ENCODE measurements at places on chromosomes 12 and 14.
A peak's percentile ranks its signal among the peaks of the same experiment; 100 is the strongest.

DNA sequence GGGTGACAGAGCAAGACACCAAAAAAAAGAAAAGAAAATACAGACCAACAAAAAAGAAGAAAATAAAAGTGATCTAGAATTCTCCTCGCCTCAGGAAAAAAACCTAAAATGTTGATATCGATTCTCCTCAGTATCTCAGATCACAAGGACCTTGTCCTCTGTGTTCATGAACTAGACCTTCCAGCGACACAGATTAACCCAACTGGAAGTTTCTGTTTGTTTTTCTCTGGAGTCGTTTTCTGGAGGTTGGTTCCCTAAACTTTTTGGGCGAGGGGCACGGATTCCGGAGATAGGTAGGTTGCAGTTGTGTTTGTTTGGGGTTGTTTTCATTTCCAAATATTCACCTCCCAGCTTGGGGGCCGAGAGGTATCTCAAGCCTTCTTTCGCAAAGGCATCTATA, 559 bp upstream of the RFC5 start:
- no peaks in the 10 kb centered on the region for H3K36me3 ChIP-seq
- H3K4me3 ChIP-seq, result no peak overlapping the region
- no peaks in the 10 kb centered on the region for H3K27me3 ChIP-seq

DNA sequence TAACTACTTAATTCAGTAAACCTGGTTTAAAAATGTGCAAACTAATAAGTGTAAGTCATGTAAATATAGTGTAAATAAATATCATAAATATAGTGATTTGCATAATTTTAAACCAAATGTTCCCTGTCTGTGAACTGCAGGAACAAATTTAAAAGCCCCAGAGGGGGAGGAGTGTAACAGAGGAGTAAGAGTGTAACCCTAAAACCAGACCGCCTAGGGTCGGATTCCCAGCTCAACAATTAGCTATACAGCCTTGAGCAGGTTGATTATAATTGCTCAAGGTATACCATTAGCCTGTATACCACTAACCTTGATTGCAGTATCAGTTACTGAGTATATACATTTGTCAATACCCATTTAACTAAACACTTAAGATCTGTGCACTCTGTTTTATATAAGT, 218.4 kb downstream of the ADAMTS20 start:
- DNase-seq, result no peak
- H3K27me3 ChIP-seq, result no peaks in the 10 kb centered on the region
- H3K4me1 ChIP-seq, result peaks cover 20% of the 10 kb centered on the region
- no peaks in the 10 kb centered on the region for H3K36me3 ChIP-seq
- no peak overlapping the region for H3K4me3 ChIP-seq

DNA sequence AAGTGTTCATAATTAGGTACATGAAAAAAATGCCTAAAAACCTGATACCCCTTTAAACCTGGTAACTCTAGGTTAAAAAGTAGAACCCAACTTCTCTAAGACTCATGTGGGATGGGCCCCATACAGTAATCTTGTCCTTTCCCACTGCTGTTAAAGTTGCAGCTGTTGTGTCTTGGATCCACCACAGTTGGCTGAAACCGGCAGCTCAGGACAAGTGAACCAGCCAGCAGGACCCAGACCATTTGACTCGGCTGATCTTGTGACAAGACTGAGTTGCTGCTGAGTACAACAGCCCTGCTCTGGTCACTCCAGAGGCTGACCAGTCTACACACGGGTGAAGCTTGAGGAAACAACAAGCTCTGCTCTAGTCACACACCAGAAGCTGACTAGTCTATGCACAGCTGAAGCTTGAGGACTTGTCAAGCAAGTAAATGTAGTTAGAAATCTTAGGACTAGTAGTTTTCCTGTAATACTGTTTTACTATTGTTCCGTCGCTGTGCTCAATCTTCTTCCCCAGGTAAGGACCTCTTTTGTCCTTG, 60.6 kb downstream of the DHRS2 start:
- H3K4me3 ChIP-seq, result no peak overlapping the region
- no peak overlapping the region for H3K27ac ChIP-seq
- no peaks in the 10 kb centered on the region for H3K36me3 ChIP-seq
- DNase-seq, result no peak
- no peaks in the 10 kb centered on the region for H3K27me3 ChIP-seq
- H3K4me1 ChIP-seq, result peaks cover 19% of the 10 kb centered on the region

DNA sequence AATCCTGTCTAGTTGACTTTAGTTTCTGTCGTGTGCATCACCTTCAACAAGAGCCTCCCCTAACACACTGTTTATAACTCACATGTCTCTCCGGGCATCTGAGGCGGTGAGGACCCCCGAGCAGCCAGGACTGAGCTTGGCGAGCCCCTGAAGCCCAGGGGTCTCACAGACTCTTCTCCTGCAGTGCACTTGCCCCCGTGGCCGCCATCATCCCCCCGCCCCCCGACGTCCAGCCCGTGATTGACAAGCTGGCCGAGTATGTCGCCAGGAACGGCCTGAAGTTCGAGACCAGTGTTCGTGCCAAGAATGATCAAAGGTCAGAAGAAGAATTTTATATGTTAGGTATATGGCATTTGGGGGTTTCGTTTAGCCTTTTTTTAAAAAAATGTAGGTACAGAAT, 43.3 kb downstream of the SFSWAP start:
- no peak overlapping the region for H3K4me3 ChIP-seq
- no peaks in the 10 kb centered on the region for H3K27me3 ChIP-seq
- no peak overlapping the region for H3K27ac ChIP-seq
- no peaks in the 10 kb centered on the region for H3K4me1 ChIP-seq

GRCh38 chr14:23021889-23022442, 12.0 kb upstream of the C14orf93 start:
- H3K27ac ChIP-seq, result no peak overlapping the region
- no peaks in the 10 kb centered on the region for H3K36me3 ChIP-seq
- H3K4me3 ChIP-seq, result no peak overlapping the region
- no peak for DNase-seq

DNA sequence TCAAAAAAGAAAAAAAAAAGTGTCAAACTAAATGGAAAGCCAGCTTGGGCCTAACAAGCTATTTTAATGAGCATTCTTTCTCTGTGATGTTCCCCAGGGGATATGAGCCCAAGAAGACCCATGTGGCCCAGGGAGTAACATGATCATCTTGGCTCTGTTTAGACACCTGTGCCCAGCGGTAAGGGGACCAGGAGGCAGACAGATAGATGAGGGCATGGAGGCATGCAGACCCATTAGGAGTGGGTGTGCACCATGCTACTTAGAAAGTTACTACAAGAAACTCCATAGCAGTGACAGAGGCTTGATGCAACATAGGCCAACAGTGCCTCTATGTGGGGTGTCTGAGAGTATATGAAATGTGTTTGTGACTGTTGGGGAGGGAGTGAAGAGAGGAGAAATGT, 3.1 kb upstream of the CREBL2 start:
- H3K27ac ChIP-seq, result no peak overlapping the region
- H3K4me1 ChIP-seq, result peaks cover 18% of the 10 kb centered on the region
- H3K36me3 ChIP-seq, result no peaks in the 10 kb centered on the region
- H3K27me3 ChIP-seq, result no peaks in the 10 kb centered on the region

DNA sequence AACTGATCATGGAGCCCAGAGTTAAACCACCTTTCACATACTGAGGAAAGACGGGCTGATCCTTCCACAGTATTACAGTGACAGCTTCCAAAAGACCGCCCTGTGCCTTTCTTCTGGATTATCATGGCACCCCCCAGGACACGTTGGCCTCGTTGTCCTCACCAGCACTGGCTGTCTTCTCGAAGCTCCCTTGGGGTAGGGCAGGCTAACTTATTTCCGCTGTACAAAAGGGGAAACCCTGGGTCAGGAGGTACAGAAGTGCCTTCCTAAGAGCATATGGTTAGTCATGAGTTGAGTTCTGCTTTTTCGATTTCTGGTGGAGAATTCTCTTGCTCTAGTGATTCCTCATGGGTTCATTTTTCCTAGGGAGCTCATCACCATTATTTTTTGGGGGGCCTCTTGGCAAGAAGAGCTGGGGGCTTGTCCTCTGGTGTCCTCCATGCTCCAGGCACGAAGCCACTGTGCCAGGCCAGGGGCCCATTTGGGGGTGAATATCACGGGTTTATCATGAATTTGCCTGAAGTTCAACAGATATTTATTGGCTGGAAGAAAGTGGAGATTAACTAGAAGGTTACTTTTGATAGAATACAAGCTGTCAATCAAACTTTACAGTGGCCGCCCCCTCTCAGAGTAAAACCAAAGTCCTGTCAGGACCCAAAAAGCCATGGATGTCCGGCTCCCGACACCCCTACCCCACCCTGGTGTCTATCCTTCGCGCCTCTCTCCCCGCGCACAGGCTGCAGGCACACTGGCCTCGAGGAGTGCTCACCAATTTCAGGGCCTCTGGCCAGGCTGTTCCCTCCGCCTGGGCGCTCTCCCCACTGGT, 8.8 kb upstream of the TRAF3 start:
- no peaks in the 10 kb centered on the region for H3K36me3 ChIP-seq
- H3K27ac ChIP-seq, result no peak overlapping the region
- no peak for DNase-seq
- H3K4me3 ChIP-seq, result no peak overlapping the region

- H3K36me3 ChIP-seq, result no peaks in the 10 kb centered on the region
- DNase-seq, result no peak
- peaks cover 48% of the 10 kb centered on the region for H3K4me1 ChIP-seq
These were observed 1.0 kb downstream of the ITPK1 start for GRCh38 chr14:93114713-93115068.

DNA sequence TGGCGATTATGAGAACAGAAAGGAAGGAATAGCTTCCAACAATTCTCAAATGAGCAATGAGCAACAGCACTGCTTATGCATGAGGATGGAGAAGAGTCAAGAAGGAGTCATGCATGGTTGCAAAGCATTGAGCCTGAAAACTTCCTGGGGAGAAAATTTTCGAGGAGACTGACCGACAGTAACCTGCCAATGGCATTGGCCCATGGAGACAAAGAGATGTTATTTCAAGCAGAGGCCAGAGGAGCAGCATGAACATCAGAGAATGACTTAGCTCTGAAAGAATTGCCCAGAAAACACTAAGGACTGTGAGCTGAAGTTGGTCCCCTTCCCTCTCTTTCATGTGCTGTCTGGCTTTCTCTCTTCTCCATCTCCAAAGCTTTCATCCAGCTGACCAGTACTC, 343.4 kb downstream of the ADAMTS20 start:
- H3K27me3 ChIP-seq, result no peaks in the 10 kb centered on the region
- no peak for DNase-seq
- no peak overlapping the region for H3K4me3 ChIP-seq
- no peak overlapping the region for H3K27ac ChIP-seq
- H3K36me3 ChIP-seq, result no peaks in the 10 kb centered on the region
- no peaks in the 10 kb centered on the region for H3K4me1 ChIP-seq

DNA sequence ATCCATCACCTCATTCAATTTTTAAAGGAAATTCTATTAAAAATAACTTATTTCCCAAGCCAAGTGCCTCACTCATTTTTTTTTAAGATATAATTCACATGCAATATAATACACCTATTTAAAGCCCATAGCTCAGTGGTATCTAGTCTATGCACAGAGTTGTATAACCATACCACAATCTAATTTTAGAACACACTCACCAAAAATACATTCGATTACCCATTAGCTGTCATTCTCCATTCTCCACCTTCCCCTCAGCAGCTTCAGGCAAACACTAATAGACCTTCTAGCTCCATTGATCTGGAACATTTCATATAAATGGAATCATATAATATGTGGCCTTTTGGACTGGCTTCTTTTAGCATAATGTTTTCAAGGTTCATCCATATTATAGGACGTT, 49.5 kb downstream of the CLMN start:
- H3K4me3 ChIP-seq, result no peak overlapping the region
- H3K36me3 ChIP-seq, result no peaks in the 10 kb centered on the region
- no peak for DNase-seq
- H3K27ac ChIP-seq, result no peak overlapping the region
- H3K27me3 ChIP-seq, result no peaks in the 10 kb centered on the region

DNA sequence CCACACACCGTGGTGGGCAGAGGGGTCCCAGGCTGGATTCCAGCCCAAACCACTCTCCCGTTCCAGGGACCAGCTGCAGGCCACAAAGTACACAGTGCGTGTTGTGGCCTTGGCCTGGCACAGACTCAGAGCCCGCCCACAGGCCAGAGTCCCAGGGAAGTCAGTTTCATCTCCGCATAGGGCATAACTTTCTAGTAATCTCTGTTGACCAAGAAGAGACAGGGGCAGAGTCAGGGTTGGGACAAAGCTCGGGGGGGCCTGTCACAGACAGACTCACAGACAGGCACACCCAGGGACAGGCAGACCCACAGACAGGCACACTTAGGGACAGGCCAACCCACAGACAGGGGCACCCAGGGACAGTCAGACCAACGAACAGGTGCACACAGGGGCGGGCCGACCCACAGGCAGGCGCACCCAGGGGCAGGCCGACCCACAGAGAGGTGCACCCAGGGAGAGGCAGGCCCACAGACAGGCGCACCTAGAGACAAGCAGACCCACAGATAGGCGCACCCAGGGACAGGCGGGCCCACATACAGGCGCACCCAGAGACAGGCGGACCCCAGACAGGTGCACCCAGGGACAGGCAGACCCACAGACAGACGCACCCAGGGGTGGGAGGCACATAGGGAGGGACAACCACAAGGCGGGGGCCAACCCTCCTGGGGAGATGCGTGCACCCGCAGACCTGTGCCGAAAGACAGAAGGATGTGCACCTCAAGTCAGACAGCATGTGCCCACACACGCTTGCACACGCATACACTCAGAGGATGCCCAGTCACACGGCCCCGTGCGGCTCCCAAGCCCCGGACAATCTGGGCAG, 323.3 kb upstream of the RTL1 start:
- H3K27ac ChIP-seq, result no peak overlapping the region
- DNase-seq, result no peak
- no peaks in the 10 kb centered on the region for H3K36me3 ChIP-seq
- H3K4me1 ChIP-seq, result no peaks in the 10 kb centered on the region

- H3K27ac ChIP-seq, result peak overlapping the region; percentile 75
- H3K36me3 ChIP-seq, result no peaks in the 10 kb centered on the region
- peak overlapping the region; percentile 31 for H3K4me3 ChIP-seq
- no peaks in the 10 kb centered on the region for H3K27me3 ChIP-seq
These were observed 235.2 kb downstream of the BCL11B start for GRCh38 chr14:99036611-99037293.

Measured in sigmoid colon (tissue), 7 donors.